Fibroblast of skin of right quadriceps (primary cell): ENCODE measurements at places on chromosomes 2 and 18.

DNA sequence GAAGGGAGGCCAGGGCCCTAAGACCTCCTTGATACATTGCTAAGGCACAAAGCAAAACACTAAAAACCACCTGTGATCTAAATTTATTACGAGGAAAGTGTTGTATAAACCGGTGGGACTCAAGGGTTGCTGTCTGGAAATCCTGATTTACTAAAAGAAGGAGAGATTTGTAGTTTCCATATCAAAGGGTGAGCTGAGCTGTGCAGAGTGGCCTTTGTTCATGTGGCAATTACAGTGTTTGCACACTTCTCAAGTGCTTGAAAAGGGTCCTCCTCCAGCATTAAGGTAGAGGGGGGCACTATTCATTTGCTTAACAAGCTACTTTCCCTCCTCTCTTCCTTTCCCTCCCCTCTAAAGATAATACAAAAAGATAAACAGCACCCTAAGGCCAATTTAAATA, 30.5 kb upstream of the ITGA4 start:
- DNase-seq: no peak

DNA sequence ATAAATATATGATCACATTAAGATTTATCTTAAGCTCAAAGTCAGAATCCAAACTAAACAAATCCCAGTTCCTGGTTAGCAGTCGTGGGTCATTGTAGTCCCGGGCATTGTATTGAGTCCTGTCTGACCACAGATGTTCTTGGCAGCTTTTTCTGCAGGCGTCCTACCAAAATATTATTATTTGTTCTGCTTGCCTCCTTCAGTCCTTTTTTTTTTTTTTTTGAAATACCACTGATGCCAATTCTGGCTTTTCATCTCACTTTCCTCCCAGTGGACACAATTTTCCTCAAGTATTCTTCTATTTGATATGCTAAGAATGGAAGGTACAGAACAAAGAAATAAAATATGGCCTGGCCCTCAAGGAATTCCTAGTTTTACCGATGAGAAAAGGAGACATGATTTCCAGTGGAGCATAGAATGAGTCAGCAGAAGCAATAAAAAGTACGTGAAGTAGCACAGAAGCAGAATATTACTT, 151.6 kb downstream of the CSRNP3 start:
- peak; percentile 5 for DNase-seq

DNA sequence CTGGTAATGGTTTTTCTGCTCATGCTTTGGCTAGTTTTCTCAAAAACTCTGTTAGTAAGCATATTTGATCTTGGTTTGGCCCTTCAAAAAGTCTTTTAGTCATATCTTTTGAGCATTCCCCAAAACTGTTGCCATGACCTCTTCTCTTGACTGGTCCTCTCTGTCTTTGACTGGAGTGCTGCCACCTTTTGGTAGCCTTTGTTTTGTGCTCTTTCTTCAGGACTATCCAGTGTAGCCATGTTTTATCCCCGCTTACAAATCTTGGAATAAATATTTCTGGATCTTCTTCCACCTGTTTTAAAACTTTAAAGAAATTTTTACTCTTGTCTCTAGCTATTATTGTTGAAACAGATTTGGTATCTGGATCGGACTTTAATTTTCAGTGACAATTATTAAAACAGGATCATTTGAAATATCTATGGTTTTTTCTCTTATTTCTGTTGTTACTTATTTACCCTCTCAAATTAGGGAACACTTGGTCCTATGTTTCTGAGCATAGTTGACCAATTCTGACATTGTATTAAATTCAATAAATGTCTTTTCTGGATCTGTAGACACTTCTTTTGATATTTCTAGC, 965 bp upstream of the ELOA2 start:
- DNase-seq: no peak

GRCh38 chr2:66565291-66565690, 130.4 kb downstream of the MEIS1 start:
- no peak for DNase-seq

DNA sequence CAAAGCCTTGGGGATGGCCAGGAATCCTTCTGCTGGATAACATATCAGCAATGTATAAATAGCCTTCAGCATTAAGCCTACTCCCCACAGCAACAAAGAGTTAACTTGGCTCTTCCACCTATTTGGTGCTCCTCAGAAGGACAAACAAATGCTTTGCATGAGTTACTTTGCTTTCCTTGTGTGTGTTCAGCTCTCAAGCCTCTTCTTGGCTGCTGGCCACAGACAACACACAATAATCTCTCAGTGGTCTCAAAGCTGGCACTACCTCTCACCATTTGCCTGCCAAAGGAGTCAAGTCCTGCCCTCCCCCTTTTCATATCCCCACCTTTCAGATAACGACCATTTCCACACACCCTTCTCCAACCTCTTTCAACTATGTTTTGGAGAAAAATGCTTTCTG, 17.5 kb downstream of the FTCDNL1 start:
- no peak for DNase-seq

DNA sequence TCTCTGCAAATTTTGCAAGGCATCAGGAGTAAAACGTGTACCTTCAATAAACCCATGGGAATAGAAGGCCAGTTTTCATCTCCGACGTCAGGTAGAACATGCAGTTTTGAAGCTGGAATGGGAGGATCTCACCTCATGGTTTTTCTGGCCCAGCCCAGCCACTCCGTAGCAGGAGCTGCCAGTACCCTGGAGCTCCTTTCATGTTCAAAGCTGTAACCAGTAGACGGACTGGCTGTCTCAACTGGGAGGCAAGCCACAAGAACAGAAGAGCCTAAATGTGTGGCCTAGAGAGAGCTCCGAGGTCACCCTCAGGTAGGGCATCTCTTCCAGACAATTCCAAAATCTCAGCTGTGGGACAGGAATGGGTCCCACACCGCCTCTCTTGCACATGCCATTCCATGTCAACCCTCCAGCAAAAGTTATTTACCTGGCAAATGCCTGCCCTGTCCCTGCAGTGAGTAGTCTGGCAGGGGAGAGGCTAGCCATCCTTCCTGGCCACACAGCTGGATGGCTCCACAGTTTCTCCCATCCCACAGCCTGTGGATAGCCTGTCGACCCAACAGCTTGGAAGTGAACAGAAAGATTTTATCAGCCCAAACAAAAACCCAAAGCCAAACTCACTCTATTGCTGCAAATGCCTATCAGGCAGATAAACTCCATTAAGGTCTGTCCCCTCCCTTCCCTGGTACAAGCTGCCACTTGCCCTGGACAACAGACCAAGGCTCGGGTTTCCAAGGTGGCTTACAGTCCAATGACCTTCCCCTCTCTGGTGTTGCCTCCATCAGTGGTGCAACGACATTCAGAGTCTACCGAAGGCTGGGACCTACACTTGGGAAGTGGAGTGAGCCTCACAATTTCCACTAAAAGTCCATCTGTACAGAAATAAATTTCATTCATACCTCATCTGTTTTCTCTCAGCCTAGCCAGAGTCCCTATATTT, 27.8 kb downstream of the CRACDL start:
- DNase-seq: no peak

- no peak for DNase-seq
These were observed 45.4 kb downstream of the LIMS1 start for GRCh38 chr2:108579623-108580022.

DNA sequence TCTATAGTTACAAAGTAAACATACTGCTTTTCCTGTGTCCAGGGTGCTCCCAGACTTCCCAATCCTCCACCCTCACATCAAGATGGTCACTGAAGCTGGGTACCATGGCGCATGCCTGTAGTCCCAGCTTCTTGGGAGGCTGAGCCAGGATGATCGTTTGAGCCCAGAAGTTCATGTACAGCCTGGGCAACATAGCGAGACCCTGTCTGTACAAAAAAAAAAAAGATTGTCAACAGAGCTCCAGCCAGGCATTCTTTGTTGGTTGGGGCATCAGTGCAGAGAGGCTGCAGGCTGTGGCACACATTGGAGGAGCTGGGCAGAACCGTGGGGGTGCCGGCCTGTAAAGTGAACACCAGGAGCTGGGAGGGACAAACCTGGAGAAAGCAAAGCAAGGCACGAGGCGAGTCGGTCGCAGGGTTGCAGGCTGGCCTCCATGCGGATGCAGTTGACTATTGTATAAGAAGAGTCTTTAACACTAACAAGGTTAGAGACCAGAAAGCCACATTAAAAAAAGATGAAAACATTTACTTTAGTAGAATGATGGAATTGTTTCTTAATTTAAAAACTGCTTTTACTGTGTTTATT, 51.8 kb downstream of the ACOXL start:
- DNase-seq: no peak
